ENCODE measurements at places on chromosomes 1 and 21.
A peak's percentile ranks its signal among the peaks of the same experiment; 100 is the strongest.

DNA sequence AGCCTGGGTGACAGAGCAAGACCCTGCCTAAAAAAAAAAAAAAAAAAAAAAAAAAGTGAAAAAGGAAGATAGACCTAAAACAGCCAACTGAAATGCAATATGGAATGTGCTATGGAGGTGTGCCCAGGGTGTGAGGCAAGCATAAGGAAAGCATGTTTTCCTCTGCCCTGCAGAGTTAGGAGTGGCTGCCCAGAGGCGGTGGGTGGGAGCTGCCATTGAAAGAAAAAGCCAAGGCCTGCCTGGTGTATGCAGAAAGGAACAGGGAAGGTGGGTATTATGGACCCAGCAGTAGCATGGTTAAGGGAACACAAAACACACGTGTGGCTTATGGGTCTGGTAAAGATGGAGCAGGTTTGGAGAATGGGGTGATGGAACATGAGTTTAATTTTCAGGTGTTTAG is 8.9 kb downstream of the CD244 start:
- DNase-seq = no peak

GRCh38 chr21:39610703-39611102 is 2.0 kb upstream of the B3GALT5 start:
- DNase-seq = no peak

GRCh38 chr1:205585169-205585834 is 46.5 kb downstream of the ELK4 start:
- DNase-seq = no peak

DNA sequence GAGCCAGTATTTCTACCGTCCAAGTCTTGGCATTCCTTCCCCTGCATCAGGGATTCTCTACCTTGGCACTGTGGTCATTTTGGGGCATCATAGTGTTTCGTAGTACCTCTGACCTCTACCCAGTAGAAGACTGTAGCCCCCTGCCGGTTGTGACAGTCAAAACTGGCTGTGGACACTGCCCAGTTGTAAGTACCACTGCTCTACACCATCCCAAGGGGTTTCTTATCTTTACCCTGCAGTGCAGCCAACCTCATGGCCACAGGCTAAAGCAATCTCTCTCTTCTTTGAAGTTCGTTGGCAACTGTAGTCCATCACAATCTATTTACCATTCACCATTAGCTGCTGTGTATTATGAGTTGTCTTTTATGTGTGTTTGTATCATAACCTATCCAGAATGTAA is 29.3 kb upstream of the ERO1B start:
- DNase-seq = peak; percentile 2

DNA sequence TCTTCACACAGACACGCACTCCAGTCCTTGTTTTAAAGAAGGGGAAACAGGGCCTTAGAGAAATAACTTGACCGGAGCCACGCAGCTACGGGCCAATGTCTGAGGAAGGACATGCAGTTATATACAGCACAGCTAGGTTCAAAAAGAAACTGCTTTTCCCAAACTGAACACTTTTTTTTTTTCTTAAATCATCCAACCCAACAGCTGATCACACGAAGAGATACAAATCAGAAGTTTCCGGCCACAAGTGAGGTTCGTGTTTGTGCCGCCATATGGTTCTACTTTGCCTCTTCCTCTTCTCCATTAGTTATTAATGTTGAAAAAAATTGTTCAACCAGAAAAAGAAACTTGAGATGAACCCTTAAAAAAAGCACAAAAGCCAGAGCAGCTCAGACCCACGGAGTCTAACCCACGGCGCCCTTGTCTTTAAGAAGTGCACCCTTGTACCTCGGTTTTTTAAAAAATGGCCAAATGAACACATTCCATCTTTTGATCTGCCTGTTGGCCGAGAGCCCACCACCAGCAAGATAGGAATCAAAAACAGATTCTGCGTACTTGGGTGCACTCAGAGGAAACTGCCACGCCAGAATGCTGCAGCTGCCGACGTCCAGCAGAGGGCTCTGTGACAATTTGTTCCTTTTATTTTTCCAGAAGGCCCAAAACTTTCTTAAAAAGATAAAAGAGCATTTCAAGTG is 78.9 kb downstream of the SLC66A1 start:
- peak; percentile 68 for DNase-seq

DNA sequence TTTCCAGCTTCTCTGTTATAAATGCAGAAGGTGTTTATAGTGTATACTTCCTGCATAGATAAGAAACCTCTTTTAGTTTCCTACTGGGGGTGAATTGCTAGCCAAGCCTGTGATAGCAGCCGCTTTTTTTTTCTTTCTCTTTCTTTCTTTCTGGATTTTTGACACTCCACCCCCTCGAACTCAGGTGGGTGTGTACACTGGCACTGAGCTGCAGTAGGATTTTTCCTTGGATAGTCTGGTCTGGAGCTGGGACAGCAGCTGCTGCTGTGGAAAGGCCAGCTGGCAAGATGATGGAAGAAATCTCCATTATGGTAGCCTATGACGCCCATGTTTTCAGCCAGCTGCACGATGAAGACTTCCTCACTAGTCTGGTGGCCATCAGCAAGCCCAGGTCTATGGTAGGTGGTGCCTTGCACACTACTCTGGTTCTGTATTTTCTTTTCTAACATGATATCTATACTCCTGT is 122.5 kb upstream of the CACYBP start:
- no peak for DNase-seq

DNA sequence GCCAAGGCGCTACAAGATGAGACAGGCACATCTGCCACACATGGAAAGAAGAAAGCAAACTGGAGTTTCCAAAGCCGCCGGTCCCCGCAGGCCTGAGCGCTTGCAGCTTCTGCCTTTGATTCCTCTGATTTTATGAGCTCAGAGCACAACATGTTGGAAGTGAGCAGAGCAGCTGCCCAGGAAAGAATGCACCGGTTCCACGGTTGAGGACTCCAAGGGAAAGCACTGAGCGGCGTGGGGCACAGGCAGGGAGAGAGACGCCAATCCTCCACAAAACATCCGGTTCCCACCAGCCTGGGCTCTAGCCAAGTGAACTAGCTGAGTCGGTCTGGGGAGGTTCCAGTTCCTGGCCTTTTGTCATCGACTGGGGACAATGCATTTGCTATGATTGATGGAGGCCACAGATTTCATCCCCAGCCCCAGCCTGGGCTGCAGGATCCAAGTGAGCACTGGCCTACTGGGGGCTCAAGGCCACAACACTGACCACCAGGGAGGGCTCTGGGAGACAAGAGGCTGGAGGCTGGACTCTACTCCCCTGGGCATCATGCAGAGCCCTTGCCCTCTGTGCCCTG is 253.1 kb upstream of the IRF2BP2 start:
- DNase-seq = peak; percentile 95

DNA sequence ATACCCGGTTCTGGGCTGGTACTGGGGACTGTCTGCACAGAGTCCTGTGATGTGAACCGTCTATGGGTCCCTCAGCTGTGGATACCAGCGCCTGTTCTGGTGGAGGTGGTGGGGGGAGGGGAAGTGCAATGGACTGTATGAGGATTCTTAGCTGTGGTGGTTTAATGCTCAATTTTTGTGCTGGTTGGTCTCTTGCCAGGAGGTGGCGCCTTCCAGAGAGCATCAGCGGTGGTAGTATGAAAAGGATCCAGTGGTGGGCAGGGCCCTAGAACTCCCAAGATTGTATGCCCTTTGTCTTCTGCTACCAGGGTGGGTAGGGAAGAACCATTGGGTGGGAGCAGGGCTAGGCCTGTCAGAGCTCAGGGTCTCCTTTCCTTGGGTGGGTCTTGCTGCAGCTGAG is 89.4 kb upstream of the B3GALT2 start:
- no peak for DNase-seq

DNA sequence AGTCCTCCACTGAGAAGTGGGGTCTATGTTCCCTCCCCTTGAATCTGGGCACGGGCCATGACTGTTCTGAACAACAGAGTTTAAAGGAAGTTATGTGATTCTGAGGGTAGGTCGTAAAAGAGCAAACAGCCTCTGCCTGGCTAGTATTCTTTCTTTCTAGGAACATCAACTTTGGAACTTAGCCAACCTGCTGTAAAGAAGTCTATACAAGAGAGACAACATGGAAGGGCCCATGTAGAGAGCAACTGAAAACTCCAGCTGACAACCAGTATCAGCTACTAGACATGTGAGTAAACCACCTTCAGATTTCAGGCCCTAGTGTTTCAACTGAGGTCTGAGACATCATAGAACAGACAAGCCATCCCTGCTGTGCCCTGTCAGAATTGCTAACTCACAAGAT is 7.5 kb downstream of the SELENOF start:
- peak; percentile 51 for DNase-seq

DNA sequence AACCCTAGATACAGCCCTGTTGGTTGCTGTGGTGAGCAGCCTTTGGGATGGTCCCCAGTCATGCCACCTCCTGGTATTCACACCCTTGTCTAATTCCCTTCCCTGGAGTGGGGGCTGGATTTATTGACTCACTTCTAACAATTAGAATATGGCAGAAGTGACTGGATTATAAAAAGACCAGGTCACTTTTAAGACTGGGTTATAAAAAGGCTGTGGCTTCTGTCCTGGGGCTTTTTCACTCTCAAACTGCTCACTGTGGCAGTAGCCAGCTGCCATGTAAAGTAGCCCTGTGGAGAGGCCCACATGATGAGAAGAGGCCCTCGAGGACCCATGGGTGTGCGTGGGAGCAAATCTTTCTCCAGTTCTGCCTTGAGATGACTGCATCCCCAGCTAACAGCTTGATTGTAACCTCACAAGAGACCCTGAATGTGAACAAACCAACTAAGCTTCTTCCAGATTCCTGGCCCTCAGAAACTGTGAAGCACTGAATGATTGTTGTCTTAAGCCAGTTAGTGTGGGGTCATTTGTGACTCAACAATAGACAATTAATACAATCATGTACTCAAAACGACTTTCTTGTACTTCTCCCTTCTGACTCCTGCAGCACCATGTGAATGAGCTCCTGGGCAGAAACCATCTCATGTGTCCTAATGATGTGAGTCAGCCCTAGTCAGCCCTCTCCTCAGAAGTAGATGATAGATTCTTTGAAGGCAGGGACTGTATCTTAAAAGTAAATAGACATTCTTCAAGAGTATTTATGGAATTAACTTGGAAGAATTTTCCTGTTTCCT is 234.9 kb downstream of the TNR start:
- DNase-seq = peak; percentile 87

DNA sequence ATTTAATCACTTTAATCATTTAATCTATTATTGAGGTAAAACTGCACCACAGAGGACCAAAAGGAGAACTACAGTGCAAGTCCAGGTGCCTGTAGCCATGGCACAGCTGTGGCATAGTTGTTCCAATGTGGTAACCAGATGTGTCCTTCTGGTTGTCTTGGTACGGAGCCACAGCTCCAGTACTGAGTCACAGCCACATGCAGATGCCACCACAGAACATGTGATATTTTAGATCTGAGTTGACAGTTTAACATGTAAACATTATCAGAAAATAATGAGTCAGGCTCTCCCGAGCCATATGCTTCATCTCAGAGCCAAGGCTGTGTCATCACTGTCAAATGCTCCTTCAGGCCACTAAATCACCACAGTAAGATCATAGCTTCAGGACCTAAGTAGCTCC is 56.4 kb upstream of the RGS7 start:
- DNase-seq = peak; percentile 9

GRCh38 chr21:43637530-43638158 is 21.6 kb downstream of the HSF2BP start:
- no peak for DNase-seq

DNA sequence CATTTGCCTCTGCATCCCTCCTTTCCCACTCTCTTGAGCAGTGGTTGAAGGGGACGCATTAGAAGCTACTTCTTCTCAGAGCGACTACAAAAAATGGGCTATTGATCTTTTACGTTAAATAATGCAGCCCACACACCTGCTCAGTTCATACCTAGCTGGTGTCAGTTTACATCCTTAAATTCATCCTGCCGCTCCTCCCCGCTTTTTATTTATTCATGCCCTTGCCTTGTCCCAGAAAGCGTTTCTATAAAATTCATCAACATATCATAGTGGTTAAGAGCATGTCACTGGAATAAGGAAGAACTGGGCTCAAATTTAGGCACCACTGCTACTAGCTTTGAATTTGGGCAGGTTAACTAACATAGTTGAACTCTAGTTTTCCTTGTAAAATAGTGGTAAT is 66.0 kb upstream of the TINAGL1 start:
- DNase-seq = no peak

DNA sequence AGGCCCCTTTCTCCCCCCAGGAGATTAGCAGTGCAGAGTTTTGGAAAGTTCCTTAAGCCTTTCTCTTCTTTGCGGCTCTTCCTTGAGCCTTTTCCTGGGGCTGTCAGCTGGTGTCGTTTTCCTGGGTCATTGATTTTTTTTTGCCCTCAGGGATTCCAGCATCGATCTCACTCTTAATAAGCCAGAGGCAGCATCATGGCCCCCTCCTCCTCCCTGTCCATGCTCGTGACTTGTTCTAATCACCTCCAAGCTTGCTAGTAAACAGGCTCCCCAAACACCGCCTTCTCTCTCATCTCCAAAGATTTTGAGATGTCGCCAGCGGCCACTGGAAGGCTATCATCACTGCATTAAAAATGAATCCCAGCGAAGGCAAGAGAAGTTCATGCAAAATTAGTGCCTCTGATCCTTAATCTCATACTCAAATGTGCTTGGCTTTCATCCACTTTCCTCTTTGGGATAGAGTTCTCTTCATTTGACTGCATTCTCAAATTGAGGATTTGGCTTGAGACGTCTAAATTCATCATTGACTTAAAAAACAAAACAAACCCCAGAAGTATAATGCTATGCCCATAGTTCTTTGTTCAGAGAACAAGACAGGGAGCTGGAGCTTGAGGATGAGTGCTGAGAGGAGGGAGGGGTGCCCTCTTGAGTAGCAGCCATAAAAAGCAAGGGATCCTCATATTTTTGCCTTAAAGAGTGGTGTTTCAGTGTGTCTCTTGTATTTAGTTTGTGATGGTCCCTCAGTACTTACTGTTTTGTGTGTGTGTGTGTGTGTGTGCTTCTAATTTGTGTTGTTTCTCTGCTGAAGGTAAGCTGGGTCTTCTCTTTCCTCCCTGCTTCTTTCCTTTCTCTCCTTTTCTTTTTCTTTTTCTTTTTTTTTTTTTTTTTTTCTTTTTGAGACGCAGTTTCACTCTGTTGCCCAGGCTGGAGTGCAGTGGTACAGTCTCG is 3.2 kb downstream of the EVA1C start:
- no peak for DNase-seq

DNA sequence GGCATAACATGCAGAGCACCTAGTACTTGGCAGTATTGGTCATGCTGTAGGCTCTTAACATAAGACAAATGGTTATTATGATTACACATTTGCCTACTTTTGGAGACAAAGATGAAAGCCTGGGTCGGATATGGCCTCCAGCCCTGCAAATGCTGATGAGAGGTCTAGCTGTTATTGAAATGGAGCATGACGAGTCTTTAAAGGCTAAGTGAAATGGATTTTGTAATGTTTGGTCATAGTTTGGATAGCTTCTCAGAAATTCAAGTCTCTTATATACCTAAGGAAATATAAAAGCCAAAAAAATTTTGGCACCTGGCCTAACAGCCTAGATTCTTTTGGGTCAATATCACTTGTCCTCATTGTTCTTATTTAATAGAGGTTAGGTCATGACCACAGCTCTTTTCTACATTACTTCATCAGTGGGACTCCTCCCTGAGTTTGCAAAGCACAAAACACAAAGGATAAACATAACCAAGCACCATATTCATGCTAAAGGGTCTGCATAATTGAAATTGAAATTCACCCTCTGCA is 69.2 kb upstream of the WLS start:
- DNase-seq = peak; percentile 17

GRCh38 chr21:37547615-37548200 is 181.1 kb downstream of the DYRK1A start:
- DNase-seq = peak; percentile 18
